ENCODE measurements at places on chromosomes 3 and 15.

GRCh38 chr3:12719541-12719940 is 39.5 kb downstream of the TMEM40 start:
- no peak for DNase-seq

DNA sequence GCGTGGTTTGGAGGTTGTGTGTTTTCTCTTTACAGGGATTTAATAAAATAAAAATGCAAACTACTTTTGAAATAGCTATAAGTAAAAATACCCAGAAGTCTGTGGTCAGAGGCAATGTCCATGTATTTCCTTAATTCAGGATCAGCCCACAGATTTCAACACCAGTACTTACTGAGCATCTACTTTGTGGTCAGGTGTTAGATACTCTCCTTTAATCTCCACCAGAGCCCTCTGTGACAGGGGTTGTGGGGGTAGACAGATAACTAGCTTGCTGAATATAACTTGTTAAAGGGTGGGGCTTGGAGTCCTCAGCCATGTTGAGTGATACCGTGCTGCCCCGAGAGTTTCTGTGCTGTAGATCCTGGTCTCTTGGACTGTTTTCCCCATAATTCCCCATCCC is 244.1 kb upstream of the NR2E3 start:
- no peak for DNase-seq

- no peak for DNase-seq
These were observed 66.8 kb downstream of the CD200R1L start for GRCh38 chr3:112779558-112780480.

DNA sequence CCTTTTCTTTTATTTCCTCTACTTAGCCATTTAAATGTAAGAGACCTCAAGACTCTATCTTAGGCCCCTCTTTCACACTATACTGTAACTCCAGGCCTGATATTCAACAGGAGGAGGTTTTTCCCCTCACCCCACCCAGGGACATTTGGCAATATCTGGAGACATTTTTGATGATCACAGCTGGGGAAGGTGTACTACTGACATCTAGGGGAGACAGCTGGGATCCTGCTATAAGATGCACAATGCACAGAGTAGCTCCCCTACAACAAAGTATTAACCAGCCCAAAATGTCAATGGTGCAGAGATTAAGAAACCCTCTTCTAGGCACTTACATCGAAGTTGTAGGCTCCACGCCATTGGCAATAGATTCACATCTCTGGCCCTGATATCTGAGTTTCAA is 517.5 kb upstream of the UBE2E2 start:
- DNase-seq: peak; percentile 11

DNA sequence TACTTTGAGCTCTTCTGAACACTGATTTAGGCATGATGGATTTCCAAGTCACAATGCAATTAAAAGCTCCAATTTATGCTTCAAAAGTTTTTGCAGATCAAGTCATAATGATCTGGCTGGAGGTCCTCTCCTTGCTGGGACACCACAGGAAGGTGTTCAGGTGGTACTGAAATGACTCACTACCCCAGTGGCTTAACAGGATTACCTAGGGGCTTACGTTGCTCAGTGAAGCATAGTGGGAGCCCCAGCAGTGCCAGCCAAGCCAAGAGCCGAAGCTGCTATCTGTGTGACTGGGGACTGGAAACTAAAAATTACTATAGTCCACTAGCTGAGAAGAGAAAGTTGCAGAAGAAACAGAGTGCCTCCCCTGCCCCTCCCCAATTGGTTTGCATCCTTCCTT is 110.1 kb upstream of the LPP start:
- no peak for DNase-seq

GRCh38 chr15:101092156-101092866 is 159.5 kb downstream of the CHSY1 start:
- no peak for DNase-seq

DNA sequence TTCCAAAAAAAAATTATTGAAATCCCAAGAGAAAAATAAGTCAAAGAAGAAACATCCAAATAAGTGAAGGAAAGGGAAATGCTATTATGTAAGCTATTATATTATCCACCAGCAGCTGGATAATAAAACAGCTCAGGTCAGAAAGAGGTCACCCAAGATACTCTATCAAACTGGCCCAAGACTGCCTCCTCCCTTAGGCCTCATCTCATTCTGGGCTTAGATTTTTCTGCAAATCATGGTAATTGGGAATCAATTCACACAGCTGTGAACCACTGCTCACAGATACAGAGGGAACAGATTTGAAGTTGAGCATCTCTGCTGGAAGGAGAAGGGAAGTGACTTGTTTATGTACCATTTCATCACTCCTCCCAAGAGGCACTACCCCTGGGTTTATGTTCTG is 294.6 kb upstream of the DPPA4 start:
- no peak for DNase-seq

DNA sequence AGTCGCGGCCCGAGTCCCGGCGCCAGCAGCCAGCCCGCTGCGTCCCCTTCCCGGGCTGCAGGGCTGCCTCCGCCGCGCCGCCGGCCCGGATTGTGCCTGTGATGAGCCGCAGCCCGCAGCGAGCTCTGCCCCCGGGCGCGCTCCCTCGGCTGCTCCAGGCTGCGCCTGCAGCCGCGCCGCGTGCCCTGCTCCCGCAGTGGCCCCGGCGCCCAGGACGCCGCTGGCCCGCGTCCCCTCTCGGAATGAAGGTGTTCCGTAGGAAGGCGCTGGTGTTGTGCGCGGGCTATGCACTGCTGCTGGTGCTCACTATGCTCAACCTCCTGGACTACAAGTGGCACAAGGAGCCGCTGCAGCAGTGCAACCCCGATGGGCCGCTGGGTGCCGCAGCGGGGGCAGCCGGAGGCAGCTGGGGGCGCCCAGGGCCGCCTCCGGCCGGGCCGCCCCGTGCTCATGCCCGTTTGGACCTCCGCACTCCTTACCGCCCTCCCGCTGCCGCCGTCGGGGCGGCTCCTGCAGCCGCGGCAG is 1.2 kb downstream of the CHST2 start:
- DNase-seq: peak; percentile 53

GRCh38 chr15:65836665-65837064 is 32.6 kb upstream of the RAB11A start:
- no peak for DNase-seq

GRCh38 chr15:101795455-101795854 is 7.9 kb upstream of the OR4F6 start:
- DNase-seq: no peak

- no peak for DNase-seq
These were observed 20.8 kb upstream of the ARHGEF3 start for GRCh38 chr3:56822501-56822900.

GRCh38 chr3:134594331-134594741 is 56.5 kb downstream of the KY start:
- DNase-seq: no peak

DNA sequence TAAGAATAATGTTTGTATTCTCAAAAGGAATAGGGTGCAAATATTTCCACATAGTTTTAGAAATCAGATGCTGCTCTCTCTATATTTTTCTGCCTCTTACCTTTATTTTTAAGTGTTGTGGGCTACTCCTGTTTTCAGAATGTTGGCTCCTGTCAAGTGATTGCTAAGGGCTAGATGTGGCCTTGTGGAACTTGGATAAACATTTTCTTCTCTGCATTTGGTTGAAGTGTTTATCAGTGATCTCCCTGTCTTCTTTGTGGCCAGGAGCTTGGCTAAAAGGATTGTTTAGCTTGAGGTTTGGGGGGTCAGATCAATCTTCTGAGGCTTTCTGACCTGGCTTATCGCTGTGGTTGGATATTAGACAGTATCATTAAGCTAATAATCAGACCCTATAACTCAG is 112.6 kb downstream of the TCF12 start:
- no peak for DNase-seq

GRCh38 chr3:37599779-37600178 is 261.9 kb upstream of the CTDSPL start:
- no peak for DNase-seq

DNA sequence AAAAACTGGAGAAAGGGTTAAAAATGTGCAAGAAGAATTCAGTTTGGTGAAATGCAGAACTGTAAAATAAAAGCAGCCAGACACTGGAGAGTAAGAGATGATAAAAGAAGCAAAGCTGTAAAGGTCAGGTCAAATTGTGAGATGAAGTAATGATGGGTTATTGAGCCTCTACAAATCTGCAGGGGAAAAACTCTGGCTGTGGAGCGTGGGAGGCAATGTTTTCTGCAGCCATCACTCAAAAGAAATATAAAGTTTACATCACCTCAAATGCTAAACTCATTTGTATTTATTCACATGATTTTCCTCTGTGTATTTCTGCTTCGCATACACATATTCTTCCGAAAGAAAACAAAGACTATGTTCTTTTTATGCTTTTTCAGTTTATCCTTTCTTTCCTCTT is 158.8 kb upstream of the GPR149 start:
- DNase-seq: no peak

DNA sequence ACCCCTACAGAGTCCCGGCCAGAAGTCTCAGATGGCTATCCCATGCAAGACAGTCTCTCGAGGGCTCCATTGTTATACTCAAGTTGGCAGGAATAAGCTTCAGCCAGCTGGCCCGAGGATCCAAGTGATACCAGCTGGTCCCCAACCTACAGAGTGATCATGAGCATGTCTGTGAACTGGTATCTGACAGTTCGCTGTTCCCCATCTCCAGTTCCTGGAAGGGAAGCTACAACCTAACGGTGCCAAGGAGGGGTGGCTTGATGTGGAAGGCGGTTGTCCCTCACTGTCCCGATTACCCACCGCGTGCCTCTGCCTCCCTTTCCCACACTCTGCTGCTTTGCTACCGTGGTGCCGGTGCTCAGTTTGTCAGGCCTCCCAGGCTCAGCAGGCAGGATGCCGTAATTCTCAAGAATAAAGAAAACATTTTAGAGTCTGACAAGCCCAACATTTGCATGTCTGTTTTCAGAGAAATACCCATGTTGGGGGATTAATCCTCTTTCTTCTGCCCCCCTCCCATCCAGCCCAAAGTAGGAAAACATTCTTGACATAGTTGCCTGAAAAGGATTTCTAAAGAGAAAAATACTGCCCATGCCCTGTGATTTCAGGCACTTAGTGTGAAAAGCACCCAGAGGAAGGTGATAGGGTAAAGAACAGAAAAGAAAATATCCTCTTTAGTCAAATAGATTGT is 49.4 kb upstream of the HES1 start:
- DNase-seq: no peak

GRCh38 chr15:49855917-49856637 is 235.2 kb downstream of the DTWD1 start:
- no peak for DNase-seq

DNA sequence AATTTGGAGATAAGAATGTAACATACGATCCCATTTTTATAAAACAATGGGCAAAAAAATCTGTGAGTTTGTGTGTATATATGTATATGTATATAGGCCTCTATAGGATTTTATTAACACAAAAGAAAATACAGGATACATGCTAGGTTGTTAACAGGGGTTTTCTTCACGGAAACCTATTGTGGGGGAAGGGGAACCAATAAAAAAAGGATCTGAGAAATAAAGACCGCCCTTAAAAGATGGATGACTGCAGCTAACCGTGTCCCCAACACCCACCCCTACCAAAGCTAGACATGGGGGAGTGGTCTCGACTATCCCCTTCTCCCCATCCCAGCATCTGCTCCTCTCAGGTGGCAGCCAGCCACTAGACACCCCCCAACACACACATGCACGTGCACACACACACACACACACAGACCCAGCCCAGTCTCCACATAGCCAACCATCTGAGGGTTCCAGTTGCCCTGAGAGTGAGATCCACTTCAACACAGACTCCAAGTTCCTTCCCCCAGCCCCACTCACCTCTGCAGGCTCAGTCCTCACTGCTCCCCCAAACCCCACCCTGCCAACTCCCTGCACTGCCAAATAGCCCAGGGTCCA is 132.9 kb downstream of the TPRA1 start:
- DNase-seq: no peak

DNA sequence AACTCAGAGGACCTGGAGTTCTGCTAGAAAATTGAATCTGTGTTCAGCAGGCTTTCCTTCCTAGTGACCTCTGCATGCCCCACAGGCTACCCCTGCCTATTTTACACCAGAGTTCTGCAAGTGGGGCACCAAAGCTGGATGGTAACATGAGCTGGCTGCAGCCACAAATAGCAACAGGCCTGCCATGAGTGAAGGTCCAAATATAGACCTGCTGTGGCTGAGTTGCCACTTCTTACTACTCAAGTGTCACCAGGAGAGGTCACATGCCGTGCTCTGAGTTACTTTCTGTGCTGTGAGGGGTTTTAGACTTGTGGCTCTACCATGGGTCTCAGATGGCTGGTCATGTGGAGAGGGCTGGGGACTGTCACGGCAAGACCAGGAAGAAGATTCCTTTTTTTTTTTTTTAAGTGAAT is at the start of gene FSD2:
TSS of gene FSD2 (minus strand) at position 76 of the 413 bp plus-strand sequence. CDS start 18,679 bp downstream, outside the sequence.
- no peak for DNase-seq

GRCh38 chr3:139934613-139935015 is 371 bp upstream of the CLSTN2 start:
- no peak for DNase-seq

DNA sequence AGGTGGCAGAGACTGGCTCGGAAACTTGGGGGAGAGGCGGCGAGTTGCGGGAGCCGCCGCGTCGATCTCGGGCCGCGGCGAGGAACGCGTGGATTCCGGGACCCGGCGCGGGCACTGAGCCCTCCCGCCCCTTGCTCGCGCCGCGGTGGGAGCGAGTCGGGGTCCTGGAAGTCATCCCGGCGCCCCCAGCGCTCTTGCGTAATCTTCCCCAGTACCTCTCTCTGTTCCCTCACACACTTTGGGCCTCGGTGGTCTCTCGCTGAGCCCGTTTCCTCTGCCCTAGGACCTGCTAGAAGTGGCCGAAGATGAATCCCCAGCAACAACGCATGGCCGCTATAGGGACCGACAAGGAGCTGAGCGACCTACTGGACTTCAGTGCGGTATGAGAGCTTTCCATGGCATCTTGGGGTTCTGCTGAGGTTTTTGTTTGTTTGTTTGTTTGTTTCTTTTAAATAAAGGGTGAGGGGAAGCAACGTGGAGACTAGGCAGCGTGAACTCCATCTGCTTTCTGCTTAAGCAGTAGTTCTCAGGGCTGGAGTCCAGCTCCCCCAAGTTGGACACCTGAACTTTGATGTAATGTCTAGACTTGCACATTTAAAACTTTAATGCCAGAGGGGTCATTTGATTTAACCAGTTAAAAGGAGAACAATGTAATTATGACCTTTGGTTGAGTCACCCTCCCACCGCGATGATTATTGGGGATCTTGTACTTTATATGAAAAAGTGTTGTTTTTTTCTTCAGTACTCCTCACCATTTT is 1.3 kb downstream of the TCF12 start:
- peak; percentile 25 for DNase-seq

GRCh38 chr3:33355611-33356010 is 78.4 kb downstream of the FBXL2 start:
- DNase-seq: no peak

DNA sequence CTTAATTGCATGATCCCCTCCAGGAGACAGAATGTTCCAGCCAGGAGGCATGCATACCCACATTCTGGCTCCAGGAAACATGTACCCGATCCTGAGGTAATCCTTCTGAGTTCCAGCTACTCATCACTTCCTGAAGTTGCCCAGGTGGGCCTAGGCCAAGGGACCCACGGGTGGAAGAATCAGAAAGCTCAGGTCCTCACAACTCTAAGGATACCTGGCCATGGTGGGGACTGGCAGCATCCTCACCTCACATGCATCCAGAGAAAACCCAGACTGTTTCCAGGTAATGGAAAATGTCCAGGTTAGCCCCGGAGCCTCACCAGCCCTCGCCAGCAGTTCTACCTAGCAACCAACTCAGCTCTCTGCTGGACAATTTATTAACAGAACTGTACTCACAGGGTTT is 78.2 kb downstream of the DAPK2 start:
- DNase-seq: no peak
